ENCODE measurements at places on chromosomes 2 and 18.

DNA sequence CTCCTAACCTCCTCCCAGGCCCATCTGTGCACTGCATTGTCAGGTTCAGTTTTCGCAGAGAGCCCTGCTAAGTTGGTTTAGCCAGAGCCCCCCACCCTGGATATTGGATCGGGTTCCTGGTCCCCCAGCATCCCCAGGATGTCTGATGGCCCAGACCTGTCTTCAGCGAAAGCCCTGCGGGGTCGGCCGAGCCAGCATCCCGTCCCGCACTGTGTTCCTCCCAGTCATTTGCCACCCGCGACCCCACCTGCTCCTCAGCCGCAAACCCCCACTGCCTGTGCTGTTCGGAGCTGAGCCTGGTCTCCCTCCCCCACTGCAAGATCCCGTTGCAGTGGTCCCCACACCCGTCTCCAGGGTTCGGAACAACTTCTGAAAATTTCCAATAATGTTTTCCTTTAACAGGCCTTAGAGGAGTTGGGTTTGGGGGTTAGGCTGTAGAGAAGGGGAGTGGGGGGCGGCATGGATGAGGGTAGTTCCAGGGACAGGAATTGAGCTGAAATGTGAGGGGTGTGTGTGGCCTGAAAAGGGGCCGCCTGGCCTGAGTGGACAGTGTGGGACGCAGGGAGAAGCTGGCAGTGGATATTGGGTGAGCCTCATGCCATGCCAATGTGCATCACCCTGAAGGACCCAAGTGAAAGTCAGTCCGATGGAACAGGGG is 1.6 kb upstream of the COPS9 start:
- DNase-seq = no peak

DNA sequence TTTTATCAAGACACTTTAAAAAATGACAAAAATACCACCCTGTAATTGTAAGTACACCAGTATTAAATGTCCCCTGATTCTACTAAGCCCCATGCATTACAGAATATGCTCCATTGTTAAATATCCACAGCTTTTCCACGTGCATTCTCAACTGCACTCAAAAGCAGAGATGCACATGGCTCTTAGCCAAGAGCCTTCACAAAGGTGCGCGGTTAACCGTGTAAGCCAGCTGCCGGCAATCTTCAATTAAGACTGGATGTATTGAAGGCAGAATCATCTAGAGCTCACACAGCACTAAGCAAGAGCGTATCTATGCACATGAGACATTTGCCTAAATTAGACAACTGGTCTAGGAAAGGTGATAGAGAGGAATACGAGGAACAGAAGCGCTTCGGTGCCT is 278.3 kb downstream of the NAPG start:
- no peak for DNase-seq

GRCh38 chr18:21978546-21979170 is 190.7 kb upstream of the GATA6 start:
- DNase-seq = no peak

DNA sequence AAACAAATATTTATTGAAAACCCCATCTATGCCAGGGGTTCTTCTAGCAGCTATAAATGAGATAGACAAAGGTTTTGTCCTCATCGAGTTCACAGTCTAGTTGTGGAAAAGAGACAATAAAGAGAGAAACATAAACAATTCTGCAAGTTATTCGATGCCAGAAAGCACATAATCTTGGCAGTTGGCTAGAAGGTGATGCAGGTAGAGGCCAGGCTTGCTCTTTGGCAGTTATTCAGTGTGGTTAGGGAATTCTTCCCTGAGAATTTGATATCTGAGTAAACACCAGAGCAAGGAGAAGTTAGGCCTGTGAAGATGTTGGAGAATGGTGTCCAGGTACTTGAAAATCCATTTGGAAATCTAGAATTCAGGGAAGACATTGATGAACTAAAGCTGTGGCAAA is 547.4 kb downstream of the SLC4A3 start:
- DNase-seq = no peak

DNA sequence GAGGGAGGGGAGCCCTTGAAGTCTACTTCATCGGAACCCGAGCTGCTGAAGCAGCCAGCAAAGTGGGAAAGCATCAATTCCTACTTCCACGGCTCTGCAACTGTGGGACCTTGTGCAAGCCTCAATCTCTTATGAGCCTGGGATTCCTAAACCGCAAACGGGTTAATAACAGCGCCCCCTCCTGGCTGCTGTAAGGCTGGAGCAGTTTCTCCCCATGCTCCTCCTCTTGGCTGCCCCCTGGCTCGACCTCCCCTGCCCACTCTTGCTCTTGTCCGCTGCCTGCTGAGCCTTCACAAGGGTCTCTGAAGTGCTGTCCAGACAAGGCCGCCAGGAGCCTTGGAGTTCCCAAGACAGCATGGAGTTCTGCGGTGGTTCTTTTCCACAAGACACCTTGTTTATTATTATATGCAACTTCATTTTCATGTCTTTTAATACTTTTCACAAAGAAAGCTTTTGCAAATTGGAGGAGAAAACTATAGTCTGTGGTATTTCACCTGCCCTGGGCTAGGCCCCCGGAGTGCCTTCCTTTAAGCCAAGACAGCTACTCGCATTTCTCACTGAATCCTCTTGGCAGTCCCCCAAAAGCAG is 157.2 kb downstream of the DDX1 start:
- peak; percentile 54 for DNase-seq

- DNase-seq = no peak
Observed at GRCh38 chr2:77720115-77720514, 197.9 kb upstream of the LRRTM4 start.

GRCh38 chr2:48915227-48915626 is 159.7 kb upstream of the LHCGR start:
- DNase-seq = no peak

GRCh38 chr2:233846387-233847247 is 7.7 kb downstream of the HJURP start:
- DNase-seq = no peak

GRCh38 chr2:212535996-212536816 is 2.4 kb downstream of the ERBB4 start:
- DNase-seq = no peak

- no peak for DNase-seq
Observed at GRCh38 chr2:64928813-64929212, 60.4 kb upstream of the SLC1A4 start.

DNA sequence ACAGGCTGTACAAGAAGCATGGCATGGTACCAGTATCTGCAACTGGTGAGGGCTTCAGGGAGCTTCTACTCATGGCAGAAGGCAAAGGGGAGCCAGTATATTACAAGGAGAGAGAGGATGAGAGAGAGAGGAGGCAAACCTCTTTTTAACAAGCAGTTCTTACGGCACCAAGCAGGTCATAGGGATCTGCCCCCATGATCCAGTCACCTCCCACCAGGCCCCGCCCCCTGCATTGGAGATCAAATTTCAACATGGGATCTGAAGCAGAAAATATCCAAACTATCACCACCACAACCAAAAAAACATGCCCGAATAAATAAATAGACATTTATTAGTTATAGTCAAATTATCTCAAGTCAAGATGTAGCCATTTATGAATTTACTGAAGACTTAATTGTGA is 14.5 kb upstream of the SLC35F5 start:
- DNase-seq = no peak

DNA sequence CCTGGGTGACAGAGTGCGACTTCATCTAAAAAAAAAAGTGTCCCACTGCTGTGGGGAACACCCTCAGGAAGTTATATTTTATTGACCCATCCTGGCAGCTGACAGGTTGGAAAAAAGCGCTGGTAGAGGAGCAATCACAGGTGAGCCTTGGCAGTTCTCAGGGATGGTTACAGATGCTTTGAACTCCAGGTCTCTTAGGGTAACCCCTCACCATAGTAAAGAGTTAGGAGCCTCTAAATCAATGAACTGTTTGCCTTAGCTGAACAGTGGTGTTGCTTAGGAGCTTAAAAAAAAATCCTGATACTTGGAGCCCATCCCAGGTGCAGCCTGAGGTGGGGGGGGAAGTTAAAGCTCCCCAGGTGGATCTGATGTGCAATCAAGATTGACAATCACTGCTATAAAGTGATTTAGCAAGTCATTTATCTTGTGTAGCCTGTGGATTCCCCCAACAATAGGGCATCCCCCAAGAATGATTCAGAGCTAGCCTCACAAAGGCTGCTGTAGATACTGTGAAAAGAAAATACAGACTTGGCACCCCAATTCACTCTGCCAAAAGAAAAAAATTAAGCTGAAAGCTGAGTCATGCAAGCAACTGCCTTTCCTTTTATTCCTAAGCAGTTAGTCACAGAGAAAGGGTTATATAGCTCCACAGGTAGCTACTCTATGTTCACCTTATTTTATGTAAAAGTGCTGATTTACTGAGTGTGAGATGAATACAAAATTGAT is 14.8 kb downstream of the SLC16A14 start:
- DNase-seq = no peak

GRCh38 chr2:145503511-145503910 is 983.6 kb upstream of the ZEB2 start:
- peak; percentile 4 for DNase-seq

GRCh38 chr2:134685967-134686366 is 32.8 kb downstream of the TMEM163 start:
- no peak for DNase-seq

DNA sequence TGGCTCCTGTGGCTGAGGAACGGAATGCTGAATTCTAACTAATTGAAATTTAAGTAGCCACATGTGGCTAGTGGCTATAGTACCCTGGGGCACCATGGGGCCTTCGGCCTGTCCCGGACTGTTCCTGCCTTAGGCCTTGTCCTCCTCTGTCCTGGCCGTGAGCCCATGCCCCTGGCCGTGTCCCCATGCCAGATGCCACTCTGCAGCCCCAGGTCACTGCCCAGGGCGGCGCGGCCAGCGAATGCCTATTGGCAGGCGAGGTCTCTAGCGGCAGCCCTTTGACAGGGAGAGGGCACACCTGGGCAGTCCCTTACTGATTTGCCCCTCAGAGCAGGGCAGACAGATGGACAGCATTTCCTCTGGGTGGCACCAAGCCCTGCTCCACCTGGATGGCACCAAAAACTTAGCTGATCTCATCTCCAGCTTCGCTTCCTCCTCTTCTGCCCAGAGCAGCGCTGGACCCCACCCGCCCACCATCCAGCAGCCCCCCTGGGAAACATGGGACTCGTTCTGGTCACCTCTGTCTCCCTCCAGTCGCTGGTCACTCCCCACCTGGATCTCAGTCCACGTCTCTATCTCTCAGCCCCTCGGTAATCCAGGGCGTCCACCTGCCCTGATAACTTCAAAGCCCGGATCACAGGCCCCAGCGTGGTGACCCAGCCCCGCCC is 1.1 kb upstream of the DGKD start:
- peak; percentile 5 for DNase-seq

DNA sequence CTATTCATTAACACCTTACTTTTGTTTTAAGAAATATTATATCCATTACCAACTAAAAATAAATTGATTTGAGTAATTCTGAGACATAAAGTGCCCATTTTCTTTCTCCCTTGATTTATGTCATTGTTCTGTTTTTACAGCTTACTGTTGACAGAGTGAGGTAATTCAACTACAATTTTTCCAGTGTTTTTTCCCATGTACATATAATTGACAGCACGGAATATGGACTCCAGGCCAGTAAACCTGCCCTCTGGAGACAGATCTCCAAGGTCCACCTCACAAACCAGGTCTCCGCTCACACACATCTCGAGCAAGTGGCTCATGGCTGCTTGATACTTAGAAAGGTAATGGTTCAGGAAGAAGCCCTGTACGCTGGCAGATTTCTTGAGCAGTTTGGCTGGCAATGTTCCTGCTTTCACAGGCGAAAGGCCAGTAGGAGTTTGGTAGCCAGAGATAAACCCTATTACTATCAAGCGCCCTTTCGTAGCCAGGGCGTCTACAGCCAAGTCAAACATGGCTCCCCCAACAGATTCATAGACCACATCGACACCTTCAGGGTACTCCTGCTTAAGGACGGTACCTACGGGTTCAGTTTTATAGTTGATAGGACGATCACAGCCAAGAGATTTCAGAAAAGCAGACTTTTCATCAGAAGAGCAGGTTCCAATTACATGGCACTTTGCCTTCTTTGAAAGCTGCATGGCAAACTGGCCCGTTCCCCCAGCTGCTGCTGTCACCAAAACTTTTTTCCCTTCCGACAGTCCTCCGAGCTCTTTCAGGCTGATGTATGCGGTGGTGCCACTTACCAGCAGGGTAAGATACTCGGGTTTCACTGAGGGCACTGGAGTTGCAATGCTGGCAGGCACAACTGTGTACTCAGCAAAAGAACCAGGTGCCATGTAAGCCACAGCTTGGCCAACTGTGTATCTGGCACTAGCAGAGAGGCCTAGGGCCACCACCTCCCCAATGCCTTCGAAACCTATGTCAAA is 7.4 kb downstream of the PTGR3 start:
- DNase-seq = no peak

DNA sequence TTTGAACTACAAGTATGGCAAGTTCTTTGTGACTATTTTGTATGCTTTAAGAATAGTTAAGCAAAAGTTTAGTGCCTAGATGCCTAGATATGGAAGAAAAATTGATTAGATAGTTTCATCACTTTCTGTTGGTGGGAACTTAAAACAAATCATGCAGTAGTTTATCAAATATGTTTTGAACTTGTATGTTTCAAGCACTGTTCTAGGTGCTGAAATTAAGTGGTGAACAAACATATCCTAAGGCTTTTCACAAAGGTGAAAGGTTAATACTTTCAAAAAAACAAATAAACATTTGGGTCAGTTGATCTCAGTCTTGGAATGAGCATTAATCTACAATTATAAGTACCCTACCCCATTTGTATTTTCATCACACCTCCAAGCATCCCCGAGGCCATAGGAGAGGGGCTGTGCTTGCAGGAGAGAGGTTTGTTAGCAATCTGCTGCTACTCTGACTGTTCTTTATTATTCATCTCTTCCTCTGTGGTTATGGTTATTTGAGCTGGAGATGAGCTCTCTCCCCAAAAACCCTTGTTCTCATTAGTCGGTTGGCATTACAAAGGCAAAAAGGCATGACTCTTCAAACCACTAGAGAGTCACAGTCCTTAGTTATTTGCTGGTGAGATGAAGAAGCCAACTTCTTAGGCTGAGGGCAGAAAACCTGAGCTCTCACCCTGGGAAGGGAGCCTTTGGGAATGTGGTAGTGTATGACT is 103.9 kb upstream of the FHL2 start:
- DNase-seq = no peak

DNA sequence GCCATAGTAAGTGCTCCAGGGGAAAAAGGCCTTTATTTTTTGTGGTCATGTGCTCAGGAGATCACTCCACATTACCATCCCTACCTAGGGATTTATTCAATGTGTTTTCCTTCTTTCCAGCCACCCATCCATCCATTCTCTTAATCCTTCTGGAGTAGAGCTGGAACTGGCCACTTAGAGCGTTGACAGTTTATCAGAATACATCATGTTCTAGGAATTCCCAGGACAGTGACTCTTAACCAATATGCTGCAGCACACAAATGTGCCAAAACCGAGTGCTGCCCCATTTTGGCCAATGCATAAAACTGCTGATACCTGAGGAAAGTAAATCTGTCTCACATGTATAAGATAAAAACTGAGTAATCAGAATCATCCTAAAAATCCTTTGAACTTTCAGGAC is 63.7 kb downstream of the FARSB start:
- DNase-seq = no peak

Data from hepatocyte (in vitro differentiated cells).